ENCODE measurements at places on chromosomes 6 and 20.

DNA sequence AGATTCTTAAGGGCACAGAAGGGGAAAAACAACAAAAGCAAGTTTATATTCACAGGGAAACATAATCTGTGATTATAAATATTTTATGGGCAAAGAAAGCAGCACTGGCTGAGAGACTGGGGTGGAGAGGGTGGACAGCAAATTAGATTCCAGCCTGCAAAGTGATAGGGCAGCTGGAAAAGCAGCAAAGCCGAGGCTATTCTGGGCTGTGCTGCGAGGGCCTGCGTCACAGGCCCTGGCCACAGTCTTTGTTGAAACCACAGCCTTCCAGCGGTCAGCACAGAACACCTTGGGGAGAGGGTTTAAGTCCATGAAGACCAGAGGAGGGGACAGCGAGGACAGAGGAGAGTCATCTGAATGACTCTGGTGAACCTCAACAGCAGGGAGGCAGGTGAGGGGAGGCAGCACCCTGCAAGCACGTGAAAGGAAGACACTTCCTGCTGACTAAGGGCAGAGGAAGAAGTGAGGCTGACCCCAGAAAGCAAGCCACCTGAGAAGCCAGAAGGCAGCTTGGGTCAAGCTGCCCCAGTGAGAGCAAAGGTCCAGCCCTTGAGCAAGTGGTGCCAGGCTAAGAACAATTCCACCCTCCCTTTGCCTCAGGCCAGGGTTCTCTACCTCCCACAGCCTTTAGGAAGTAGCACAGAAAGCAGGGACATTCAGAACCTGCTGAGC, 17.1 kb downstream of the MRPL14 start:
- no peak for DNase-seq

DNA sequence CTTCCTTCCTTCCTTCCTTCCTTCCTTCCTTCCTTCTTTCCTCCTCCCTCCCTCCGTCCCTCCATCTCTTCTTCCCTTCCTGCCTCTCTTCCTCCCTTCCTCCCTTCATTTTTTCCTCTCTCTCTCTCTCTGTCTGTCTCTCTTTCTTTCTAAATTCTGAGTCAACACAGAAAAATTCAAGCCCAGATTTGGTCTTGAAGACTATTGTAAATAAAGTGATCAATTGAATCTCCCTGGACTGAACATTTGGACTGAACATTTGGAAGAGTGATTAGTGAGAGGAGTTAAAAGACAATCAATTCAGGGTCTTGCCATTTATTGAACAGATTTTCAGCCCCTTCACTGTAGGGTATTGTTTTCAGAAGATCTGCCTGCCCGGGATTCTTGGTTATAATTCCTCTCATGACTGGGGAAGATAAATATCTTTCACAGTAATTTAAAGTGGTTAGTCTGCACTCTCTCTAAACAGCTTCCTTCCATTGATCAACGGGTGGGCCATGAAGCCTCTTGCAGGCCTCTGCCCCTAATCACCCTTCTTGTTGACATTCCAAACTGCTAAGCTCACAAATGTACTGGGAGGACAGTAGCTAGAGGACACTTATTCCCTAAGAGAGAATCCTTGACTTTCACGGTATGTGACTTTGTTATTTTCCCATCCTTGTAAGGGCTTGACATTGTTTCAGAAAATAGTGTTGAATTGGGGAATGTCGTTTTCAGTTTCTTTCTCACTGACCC, 101.7 kb upstream of the BMP2 start:
- DNase-seq = no peak

DNA sequence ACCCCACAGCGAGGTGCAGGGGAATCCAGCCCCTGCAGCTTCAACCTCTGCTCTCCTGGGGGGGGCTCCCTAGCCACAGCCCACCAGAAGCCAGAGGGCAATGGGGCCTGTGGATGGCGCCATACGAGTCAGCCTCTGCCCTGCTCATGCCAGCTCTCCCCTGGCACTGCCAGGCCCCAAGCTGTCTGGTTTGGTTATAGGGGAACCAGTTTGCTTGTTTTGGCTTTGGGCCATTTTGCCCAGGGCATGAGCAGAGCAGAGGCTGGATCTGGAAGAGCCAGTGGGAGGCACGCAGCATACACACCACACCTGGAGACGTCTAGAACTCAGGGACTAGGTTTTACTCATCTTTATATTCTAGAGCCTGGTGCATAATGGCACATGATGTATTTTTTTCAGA, 66.7 kb upstream of the SLC22A16 start:
- DNase-seq = no peak

- no peak for DNase-seq
Observed at GRCh38 chr6:43727634-43728033, 40.0 kb upstream of the MRPS18A start.

GRCh38 chr20:50673466-50674137, 17.7 kb downstream of the RIPOR3 start:
- no peak for DNase-seq

- DNase-seq = no peak
Observed at GRCh38 chr20:44231713-44232468, 15.2 kb upstream of the GDAP1L1 start.

GRCh38 chr6:147109707-147110106, 94.5 kb upstream of the STXBP5 start:
- DNase-seq = no peak

DNA sequence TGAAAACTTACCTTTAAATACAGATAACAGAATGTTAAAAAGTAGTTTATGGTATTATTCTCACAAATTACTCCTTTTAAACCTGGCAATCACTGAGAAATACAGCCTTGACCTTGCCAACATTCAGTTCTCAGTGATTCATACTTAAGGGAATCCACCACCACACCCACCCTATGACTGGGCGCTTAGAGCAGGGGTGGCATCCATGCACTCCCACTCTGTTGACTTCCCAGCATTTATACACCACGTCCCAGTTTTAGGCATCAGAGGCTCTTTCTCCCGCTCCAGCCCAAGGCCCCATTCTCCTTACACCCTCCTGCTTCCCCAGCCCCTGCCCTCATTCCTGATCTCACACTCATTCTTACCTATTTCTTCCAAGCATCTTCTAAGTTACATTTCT, 16.3 kb downstream of the TRAF3IP2 start:
- no peak for DNase-seq

DNA sequence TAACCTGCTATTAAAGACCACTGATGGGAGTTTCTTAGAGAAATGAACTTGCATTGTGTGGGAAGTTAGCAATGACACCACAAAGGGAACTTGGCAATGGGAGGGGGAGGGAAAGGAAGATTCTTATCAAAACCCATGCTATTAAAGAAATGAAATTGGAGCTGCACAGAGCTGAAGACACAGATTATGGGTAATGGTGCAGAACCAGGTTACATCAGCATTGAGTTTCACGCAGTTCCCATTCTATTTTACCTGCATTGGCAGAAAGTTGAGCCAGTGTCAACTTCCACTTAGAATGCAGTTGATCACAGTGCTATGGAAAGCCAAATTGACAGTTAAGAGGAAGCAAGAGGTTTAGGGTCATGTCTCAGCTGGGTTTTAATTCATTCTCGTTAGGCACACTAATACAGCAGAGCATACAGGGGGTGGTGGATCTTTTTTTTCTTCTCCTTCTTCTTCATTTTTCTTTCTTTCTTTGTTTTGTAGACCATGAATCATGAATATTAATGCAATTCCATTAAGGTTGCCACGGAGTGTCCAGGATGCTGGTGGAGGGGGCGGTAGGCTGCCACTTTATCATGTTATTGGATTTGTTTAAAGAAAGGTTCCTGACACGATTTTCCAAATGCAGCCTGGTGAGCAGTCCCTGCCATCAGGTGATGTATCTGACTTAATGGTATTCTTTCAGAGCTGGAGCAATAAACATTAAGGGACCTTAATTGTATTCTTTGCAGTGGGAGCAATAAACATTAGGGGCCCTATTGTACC, 1092.0 kb upstream of the MAP3K7 start:
- no peak for DNase-seq

DNA sequence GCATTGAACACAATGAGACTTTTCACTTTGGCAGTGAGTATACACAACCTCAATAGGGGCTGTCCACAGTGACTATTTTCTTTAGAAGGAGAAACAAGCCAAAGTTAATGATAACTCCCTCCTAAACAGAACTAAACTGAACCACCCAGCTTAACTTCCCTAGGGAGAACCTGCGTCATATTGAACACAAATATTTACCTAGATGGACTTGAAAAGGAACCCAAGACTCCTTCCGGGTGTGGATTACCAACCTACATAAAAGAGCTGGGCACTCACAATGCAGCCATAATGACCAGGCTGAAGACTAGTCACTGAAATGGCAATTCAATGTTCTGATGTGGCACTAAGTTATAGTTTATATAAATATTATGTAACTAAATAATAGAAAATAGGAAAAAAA, 160.6 kb downstream of the IBTK start:
- no peak for DNase-seq

DNA sequence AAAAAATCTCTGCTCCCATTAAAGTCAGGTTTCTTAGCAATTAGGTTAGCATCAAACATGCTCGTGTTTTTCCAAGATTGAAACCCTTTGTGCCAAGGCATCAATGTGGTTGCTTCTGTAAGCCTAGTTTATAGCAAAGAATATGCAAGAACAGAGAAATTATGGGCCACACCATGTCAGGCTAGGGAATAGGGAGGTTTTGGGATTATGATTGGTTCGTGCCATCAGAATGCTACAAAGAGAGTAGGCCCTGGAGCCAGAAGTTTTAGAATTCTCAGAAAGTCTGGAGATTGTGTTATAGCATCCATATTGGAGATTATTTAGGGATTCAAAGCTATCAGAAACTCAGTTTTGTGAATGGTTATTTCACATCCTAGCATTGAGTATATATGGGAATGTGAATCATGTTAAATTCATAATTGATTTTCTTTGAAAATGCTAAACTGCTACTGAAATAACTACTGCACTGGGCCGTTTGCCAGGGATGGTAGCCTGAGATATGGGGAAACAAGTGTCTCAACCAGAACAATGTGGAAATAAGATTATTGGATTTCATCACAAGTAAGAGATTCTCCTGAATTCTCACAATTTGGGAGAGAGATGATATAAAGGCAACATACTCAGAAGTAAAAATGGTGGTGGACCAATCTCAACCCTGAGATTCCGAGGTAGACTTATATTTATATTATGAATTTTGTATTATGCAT, 45.3 kb downstream of the ZNF292 start:
- DNase-seq = no peak

- DNase-seq = no peak
Observed at GRCh38 chr6:29705389-29706231, 17.6 kb upstream of the HLA-F start.

DNA sequence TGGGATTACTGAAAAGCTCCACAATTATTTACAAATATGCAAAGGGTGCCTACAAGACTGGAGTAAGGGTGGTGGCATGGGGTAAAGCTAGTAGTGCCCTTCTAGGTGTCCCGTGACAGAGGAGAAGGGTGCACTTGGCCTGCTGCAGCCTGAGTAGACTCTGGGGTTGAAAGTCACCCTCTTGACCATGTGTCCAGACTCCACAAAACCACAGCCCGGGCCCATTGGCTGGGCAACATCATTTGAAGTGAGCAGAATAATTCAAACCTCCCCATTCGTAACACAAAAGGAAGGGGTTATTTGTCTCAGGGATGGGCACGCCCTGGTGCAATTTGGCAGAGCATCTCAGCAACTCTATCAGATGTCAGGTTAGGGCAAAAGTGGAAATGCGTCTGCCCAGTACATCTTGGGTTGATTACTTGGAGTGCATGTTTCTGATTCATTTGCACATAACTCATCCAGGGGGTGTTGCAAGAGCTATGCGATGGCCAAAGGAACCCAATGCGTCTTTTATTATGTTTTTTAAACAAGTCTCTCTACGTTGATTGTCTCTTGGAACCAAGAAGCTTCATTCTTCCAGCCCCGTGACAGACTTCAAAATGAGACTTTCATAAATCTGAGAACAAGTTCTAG, 56.7 kb downstream of the ISM1 start:
- DNase-seq = no peak

- DNase-seq = peak; percentile 31
Observed at GRCh38 chr20:33812152-33812849, 1.2 kb downstream of the CHMP4B start.

DNA sequence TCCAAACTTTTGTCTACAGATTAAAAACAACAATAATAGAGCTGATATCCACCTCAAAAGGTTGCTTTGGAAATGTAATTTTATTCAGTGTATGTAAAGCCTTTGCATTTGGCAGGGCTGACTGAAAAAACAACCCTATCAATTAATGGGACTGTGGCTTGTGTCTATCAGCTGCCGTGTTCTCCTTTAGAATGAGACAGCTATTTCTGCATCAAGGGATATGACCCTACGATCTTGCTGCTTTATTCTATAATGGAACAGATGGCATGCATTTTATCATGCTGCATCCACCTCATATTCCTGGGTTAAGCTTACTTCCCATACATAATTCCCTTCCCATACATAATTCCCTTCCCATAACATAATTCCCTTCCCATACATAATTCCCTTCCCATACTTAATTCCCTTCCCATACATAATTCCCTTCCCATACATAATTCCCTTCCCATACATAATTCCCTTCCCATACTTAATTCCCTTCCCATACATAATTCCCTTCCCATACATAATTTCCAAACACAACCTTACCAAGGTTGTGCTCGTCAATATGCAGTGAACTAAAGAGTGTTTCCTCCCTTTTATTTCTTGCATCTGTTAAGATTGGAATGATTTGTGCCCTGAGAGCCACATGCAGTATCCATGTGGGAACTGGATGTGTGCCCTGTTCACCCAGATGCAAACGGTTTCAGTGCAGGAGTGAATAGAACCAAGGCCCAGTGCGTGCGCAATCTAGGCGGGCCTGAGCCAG, 26.8 kb downstream of the SERPINB6 start:
- no peak for DNase-seq

GRCh38 chr6:26468829-26469228, 11.1 kb downstream of the BTN2A1 start:
- no peak for DNase-seq

GRCh38 chr6:87538510-87539260, 51.1 kb downstream of the RARS2 start:
- DNase-seq = no peak

DNA sequence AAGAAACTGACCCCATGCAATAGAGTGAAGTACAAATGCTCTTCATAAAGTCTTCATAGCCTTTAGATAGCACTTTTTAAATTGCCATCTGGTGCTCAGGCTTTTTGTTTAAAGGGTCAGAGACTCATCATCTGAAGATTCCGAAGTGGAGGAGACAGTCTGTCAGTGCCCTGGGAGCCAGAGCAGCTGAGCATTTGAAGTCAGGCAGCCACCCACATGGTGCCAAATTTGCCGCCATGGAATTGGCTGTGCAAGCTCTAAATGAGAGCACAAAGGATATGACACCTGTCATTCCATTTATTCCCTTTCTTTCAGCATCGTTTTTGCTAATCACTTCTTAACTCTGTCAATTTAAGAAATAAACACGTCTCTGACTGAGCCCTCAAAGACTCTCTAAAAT, 32.8 kb upstream of the CEP162 start:
- DNase-seq = no peak

DNA sequence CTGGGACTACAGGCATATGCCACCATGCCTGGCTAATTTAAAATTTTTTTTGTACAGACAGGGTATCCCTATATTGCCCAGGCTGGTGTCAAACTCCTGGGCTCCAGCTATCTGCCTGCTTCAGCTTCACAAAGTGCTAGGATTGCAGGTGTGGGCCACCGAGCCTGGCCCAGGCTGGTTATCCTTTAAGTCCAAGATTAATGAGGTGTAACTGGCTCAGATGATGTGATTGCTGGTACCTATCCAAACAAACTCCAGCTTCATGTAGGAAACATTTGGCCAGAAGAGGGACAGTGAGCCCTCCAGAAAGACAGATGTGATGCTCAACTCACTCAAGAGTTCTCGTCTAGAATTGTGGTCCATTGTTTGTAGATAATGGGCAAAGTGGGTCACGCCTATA, 9.2 kb upstream of the ZNF318 start:
- no peak for DNase-seq

GRCh38 chr20:21712443-21713059, 7.1 kb downstream of the PAX1 start:
- no peak for DNase-seq

- DNase-seq = no peak
Observed at GRCh38 chr20:53445932-53446331, 147.7 kb downstream of the ZNF217 start.
